Stimulated activated memory B cell treated with anti-CD40 and anti-IgM and Interleukin-4, amounts not matched to agents 10 μg/mL and 1 μg/mL and 100 μg/mL, for 72 hours (primary cell): ENCODE measurements at places on chromosomes 4 and X.

DNA sequence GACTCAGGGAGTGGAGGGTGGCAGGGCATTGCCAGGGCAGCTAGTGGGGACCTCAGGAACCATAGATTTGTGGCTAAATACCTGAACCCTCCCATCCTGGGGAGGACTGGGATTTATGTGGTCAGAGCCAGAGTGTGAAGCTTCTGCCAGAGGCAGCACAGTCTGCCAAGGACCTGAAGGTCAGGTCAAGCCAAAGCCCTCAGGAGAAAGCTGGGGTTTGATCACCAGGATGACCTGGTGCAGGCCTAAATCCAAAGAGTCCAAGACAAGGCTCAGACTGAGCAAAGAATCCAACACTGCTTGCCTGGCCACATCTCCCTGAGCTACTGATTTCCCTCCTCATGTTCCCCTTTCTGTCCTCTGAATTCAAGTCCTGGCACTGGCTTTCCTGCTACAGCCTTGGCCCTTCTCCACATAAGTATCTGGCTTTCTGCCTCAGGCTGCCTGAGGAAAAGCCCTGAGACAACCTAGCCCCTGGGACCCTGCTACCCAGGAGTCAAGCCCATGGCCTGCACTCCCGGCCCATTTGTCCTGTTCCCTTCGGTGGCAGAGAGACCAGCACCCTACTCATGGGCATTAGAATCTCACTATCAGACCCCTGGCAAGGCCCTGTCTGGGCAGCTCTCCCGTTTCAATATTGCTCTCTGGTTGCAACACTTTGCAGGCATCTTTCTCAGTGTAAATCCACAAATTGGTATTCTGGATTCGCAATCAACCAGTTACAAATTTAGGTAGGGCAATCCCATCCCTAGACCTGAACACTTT is 39.3 kb upstream of the SLC25A43 start:
- ATAC-seq = no peak

DNA sequence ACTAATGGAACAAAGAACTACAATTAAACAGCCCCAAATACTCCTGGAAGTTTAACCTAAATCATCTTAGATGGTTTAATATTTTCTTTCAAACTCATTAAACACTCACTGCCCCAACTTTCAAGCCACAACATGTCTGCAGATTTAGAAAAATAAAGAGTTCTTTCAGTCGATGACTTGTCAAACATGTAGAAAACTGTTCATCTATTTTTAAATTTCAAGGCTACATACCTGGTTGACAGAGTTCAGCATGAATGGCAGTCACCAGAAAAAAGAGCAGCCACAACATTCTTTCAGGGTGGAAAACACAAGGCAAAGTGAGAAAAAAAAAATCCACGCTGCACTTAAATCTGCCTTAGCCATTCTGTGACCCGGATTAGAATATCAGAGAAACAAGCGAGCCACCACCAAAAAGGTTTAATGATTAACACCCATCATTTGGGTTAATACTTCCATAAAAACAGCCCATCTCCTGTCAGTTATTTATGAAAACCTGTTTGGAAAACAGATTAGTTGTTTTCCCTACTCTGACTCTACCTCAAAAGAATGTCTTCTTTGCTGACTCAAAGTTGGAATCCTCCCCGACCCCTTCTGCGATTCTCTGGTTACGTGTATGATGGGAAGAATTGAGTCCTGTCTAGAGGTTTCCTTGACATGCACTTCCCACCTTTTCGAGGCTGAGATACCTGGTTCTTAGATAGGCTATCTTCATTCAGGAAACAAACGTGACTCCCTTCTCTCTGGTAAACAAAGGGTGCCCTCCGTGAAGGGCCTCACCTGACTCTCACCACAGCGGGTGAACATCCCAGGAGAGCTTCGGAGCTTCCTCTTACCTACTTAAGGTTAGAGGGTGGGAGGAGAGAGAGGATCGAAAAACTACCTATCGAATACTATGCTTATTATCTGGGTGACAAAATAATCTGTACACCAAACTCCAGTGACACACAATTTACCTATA is at the start of gene CLTRN:
TSS of gene CLTRN (minus strand) at position 319 of the 958 bp plus-strand sequence. CDS start at position 289, 30 bp downstream.
- no peak for ATAC-seq

DNA sequence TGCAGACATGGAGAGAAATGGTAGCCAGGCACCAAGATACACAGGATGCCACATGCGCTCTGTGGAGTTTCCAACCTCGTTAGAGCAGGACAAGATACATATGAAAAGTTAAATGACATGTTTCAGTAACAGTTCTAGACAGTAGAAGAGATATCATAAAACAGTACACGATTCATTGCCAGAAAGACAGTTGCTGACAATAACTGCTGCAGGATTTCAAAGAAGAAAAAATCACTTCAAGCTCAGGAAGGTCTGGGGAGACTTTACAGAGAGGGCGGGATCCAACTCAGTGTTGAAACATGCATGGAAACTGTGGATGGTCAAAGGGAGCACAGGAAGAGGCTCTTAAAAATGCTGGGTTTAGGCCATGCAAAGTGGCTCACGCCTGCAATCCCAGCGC is 31.0 kb downstream of the DCTD start:
- no peak for ATAC-seq

DNA sequence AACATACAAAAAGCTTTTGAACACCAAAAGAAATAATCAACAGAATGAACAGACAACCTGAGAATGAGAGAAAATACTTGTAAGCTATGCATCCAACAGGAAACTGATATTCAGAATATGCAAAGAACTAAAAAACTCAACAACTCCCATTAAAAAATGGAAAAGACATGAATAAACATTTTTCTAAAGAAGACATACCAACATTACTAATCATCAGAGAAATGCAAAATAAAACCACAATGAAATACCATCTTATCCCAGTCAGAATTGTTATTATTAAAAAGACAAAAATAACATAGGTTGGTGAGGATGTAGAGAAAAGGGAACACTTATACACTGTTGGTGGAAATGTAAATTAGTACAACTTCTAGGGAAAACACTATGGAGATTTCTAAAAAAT is 1161.9 kb downstream of the PCDH19 start:
- no peak for ATAC-seq

DNA sequence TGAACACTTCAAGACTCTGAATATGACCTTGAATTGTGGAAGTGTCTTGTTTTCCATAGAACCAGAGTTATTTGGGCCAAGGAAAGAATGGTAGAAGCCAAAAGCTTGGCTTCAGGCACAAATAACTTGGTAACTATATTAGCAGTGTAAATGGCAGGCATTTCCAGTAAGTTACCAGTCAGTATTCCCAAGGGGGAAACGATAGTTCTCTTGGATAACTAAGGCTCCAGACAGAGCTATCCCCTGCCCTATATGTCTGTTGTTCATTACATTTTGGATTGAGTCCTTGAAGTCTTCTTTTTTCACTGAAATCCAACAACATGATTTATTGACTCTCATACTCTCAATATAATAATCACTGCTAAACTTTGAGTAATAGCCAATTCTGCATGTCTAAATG is 364.1 kb downstream of the MAGEB5 start:
- no peak for ATAC-seq
